A549 treated with ZK216348 at 1 μM for 4 hours (cell line): ENCODE measurements at places on chromosomes 11 and 22. TPM values are rescaled to one million over a fixed set of nuclear protein-coding genes. Genes with fewer than 3 reads are reported as not detected.

Gene FAM181B
- 0.06 to 0.09 TPM (median 0.06 TPM) in 3 of 5 replicates, not detected in the others for total RNA-seq

Gene CYTH4
- 0.34 to 2.1 TPM (median 0.76 TPM) in 5 replicates for total RNA-seq

Gene MYO18B
- total RNA-seq = 0.07 to 0.15 TPM in 2 of 5 replicates, not detected in the others

Gene MS4A1
- not detected in 5 replicates for total RNA-seq

Gene MMP27
- total RNA-seq = not detected in 5 replicates

Gene C11orf16
- total RNA-seq = not detected in 5 replicates

Gene TENM4
- total RNA-seq = 0.14 to 0.20 TPM in 2 of 5 replicates, not detected in the others

Gene ST14
- total RNA-seq = 0.09 to 0.53 TPM (median 0.27 TPM) in 5 replicates

Gene WNT11
- 0.75 to 2.1 TPM (median 1.5 TPM) in 5 replicates for total RNA-seq

Gene PTPRCAP
- total RNA-seq = 0.22 to 0.62 TPM in 2 of 5 replicates, not detected in the others

Gene CARNS1
- total RNA-seq = 0.08 to 0.21 TPM (median 0.14 TPM) in 5 replicates

Gene LMNTD2
- 1.5 to 4.4 TPM (median 2.8 TPM) in 5 replicates for total RNA-seq
